ENCODE measurements at places on chromosomes 6 and 20. TPM values are rescaled to one million over a fixed set of nuclear protein-coding genes. Genes with fewer than 3 reads are reported as not detected.

DNA sequence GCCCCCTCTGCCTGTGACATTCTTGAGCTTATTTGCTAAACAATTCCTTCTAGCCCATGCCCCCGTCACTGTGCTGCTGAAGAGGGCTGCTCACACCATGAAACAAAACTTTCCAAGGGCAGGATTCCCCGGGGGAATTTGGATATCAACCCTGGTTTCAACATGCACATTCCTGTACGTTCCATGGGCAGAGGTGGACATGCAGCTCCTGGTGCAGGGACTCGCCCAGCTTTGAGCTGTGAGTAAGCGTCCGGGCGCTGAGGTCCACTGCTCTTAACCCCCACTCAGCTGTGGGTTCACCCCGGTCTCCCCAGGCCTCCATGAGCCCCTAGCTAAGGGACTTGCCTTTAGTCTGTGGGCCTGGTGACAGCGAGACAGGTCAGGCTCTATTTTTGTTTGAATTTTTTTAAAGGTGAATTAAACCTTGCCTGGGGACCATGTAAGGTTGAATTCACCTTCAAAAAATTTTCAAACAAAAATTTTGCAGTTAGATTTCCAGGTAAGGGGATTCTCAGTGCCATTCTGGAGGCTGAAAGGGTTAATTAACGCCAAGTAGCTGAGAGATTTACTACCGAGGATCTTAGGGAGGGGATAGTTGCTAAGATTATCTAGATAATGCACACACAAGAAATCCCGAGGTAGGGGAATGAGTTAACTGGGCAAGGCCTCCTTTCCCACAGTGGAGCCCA is 70.3 kb upstream of the SLC22A23 start:
- DNase-seq: no peak

GRCh38 chr6:157831018-157831369 is 7.9 kb downstream of the SNX9 start:
- DNase-seq: no peak

DNA sequence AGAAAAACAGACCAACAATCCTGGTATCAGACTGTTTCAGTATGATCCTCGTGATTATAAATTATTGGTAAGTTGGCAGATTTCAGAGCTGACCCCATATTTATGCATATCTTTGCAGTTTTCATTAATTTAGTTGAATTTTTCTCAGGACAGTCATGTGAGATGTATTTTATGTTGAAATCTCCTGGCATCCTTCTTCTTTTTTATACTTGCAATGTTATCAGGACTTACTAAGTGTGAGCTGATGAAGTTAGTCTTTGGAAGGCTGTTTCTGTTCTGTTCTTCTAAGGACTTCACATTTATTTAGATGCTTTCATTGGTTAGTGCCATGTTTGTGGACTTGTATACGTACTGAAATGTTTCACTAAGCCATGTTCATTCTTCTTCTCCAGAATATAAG is 17.2 kb downstream of the SMPDL3A start:
- no peak for DNase-seq

DNA sequence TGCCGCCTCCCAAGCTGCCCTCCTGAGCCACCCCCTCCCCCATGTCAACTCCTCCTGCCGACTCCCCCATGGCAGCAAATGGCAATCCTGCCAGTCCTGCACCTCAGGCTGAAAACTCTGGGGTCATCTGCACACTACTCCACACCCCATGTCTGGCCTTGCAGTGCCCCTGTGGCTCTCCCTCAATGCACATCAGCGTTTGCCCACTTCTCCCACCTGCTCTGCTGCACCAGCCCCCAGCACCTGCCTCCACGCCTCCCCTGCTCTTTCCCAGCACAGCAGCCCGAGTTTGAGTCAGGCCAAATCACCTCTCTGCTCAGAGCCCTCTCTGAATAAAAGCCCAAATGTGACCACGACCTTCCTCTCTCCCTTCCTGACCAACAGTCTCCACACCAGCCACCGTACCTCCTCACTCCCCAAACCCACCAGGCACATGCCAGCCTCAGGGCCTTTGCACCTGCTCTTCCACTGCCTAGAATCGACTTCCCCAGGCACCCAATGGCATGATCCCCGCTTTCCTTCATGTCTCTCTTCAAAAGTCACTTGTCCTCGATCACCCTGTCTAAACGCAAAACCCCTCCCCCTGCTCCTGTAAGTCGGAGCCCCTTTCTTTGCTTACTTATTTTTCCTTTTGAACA is 4.3 kb downstream of the PXDC1 start:
- DNase-seq: no peak

Gene FKBP1C
- total RNA-seq: 1.5 TPM

Gene PSORS1C2
- total RNA-seq: not detected

Gene RIPOR2
- total RNA-seq: 37.9 TPM

Data from GM12878 (cell line).